Activated T-helper 1 cell treated with anti-CD3 and anti-CD28 coated beads, Interleukin-12 subunit alpha, Interleukin-12 subunit beta, Interleukin-2, Interleukin-4 antibody, amounts not matched to agents 30 ng/mL and 10 ng/mL and 1 ng/mL, durations not matched to agents 14 hours and 24 hours and 36 hours (primary cell): ENCODE measurements at places on chromosomes 11 and 22.
A peak's percentile ranks its signal among the peaks of the same experiment; 100 is the strongest.

GRCh38 chr22:24329453-24329852, 58.8 kb downstream of the SPECC1L start:
- no peak for DNase-seq

DNA sequence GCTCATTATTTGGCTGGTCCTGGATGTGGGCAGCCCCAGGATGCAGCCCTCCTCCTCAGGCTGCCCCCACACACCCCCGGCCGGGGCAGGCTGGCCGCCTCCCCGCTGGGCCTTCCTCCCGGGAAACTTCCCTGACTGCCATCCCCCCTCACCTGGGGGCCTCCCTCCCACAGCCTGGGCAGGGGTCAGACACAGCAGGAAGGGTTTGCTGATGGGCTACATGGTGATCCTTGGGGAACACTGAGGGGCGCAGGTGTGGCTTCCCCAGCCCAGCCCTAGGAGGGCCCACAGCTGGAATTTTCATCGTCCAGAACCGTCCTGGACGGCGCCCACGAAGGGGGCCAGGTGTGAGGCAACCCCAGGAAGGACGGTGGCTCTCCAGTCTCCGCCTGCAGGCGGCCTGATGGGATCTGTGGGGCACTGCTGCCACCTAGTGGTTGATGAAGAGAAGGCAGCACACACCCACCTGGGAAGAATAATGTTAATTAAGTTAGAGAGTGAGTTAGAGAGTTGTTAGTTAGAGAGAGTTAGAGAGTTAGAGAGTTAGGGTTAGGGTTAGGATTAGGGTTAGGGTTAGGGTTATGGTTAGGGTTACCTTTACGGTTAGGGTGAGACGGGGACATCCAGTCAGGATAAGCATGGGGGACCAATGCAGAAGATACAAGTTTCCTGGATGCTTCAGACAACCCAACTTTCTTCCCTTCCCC, 75.9 kb upstream of the PRR5 start:
- DNase-seq = peak; percentile 70

- no peak for DNase-seq
Measured at GRCh38 chr11:46759196-46759595, 40.2 kb downstream of the F2 start.

DNA sequence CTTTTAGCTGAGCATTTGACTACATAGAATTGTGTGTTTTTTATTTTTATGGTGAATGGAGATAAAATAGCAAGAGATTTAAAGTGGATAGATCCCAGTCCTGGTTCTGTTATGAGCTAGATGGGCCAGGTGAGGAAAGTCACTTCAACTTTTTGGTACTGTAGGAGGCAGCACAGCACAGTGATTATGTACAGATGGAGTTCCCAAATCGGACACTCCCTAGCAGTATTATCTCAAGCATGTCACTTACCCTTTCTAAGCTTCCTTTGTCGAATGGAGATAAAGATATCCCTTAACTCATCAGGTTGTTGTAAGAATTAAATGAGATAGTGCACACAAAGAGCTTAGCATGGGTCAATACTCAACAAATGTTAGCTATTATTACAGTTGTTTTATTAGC, 5.3 kb downstream of the EXPH5 start:
- no peak for DNase-seq

- no peak for DNase-seq
Measured at GRCh38 chr11:1927848-1928469, 8.5 kb downstream of the TNNT3 start.

- DNase-seq = no peak
Measured at GRCh38 chr11:1234054-1234720, 11.3 kb downstream of the MUC5B start.

- DNase-seq = no peak
Measured at GRCh38 chr11:74370123-74370522, 28.1 kb downstream of the PGM2L1 start.

GRCh38 chr11:117909611-117910382, 19.4 kb downstream of the TMPRSS13 start:
- DNase-seq = no peak

- DNase-seq = no peak
Measured at GRCh38 chr22:42068291-42068690, 2.3 kb downstream of the NAGA start.

DNA sequence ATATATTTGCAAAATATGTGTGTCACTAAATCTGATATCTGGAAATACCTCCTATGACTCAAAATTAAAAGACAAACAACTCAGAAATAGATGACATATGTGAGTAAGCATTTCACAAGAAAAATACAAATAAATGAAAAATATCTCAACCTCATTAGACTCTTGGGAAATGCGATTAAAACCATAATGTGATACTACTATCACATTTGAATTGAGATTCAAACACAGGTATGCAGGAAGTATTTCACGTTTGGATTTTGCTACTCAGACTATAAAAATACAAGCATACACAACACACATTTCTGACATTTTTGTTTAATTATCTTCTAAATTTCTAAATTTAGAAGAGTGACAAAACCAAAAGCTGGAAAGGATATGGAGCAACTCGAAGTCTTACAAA, 811.9 kb upstream of the LRRC4C start:
- DNase-seq = no peak

- DNase-seq = no peak
Measured at GRCh38 chr22:49676783-49677494, 150.7 kb downstream of the BRD1 start.

GRCh38 chr11:77725433-77725832, 87.8 kb upstream of the CLNS1A start:
- no peak for DNase-seq

GRCh38 chr11:13699870-13700269, 31.4 kb downstream of the FAR1 start:
- no peak for DNase-seq

- DNase-seq = peak; percentile 83
Measured at GRCh38 chr22:50530877-50531545, 1.2 kb upstream of the TYMP start.

- DNase-seq = no peak
Measured at GRCh38 chr11:5369789-5370188, 13.8 kb upstream of the OR51M1 start.

DNA sequence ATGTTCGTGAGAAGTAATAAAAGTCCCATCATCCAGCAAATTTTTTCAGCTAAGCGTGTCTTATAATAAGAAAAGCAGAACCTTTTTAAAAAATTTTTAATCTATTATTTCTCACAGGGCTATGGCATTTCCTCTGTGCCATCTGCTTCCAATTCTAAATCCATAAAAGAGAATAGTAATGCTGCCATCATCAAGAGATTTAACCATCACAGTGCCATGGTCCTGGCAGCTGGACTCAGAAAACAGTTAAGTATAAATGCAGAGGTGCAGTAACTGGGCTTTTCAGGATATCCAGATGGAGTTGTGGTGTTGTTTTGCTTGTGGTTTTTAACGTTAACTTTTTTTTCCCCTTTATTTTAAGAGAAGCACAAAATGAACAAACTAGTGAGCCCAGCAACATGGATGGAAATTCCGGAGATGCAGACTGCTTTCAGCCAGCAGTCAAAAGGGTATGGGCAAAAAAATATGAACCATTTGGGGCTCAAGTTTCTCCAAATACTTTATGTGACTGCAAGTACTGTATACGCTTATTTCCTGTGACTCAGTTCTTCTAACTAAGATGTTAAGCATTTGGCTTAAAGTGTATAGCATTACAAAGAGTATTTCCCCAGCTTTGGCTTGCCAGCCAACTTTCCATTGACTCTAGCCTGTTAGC, 25.2 kb downstream of the GTF2H1 start:
- no peak for DNase-seq

DNA sequence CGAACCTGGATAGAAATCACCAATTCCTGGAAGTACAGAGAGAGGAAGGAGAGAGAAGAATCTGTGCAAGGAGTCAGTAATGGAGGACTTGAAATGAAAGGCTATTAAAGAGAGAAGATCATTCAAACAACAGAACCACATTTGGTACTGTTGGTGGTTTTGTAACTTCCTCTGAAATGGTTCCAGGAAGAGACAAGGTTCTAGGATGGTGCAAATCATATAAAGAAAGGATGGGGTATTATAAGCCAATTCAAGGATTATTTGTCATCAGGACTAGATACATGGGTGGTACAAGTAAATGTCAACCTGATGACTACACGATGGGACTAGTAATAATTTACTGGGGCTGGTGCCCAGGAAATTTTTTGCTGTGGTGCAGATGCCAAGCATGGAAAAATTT, 28.9 kb upstream of the TMA7B start:
- no peak for DNase-seq

GRCh38 chr11:121924191-121924590, 191.8 kb downstream of the BLID start:
- no peak for DNase-seq

DNA sequence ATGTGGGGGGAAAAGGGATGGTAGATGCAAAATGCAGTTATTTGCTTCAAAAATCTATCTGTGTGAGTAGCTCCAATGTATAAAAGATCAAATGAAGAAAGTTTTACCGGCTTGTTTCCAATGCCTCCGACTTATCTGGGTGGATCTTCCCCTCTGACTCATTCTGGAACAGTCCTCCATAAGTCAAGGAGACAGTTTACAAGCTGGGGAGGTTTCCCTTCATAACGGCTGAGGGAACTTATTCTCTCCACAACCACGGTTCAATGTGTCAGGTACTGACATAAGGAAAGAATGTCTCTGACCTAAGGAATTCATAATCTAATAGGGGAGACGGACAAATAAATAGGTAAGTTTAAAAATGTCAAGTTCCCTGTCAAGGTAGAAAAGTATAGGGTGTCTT, 49.7 kb upstream of the BIRC3 start:
- no peak for DNase-seq

GRCh38 chr11:113273720-113274119, 40.7 kb upstream of the TTC12 start:
- no peak for DNase-seq

DNA sequence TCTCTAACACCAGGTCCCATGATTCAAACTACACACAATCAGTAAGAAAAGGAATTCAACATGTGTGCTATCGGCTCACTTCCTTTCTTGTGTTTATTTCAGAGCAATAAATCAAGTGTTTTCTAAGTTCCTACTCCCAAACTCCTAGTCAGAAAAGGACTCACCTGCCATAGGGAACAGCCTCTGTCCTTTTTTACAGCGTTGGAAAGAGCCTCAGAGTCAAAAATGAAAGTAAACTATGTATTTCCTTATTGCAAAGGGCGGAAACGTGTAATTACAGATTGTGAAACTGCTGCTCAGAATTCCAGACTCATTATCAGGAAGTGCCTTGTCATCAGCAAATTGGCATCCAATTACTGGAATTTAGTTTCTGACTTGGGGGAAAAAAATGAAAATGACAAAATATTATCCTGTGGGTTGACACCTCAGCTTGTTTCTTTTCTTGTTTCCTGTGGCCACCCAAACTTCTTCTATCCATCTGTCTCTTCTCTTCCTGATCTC, at the start of gene CASP4:
Gene CASP4 (minus strand): TSS at position 220 of the 501 bp plus-strand sequence. CDS start 49 bp downstream, at position 171.
- DNase-seq = no peak

DNA sequence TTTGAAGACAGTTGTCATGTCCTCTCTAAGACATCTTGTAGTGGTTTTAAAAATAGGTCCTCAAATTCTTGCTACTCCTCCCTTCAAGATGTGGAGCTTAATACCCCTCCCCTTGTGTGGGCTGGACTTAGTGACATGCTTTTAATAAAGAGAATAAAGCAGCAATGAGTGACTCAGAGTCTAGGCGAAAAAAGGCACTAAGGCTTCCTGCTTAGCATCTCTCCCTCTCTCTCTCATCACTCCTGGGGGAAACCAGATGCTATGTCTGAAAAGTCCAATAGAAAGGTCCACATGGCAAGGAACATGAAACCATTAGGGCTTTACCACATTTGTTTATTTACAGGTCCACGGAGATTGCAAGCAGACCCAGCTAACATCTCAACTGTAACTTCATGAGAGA, 11.7 kb downstream of the SERGEF start:
- DNase-seq = no peak

DNA sequence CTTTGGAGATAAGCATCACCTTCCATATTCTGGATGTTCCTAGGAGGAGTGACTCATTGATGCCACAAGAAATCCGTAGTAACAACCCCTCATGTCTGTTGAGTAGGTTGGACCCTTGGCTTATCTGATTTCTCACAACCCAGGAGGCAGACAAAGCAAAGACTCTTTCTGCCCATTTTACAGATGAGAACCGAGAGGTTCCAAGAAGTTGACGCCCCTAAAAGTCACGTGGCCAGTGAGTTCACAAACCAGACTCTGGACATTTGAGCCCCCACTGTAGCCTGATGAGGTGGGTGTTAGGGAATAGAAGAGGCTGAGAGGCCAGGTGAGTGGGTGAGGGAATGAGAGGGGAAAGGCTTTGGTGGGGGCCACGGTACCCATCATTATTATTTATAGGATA, 70.3 kb downstream of the TSPAN18 start:
- DNase-seq = no peak

DNA sequence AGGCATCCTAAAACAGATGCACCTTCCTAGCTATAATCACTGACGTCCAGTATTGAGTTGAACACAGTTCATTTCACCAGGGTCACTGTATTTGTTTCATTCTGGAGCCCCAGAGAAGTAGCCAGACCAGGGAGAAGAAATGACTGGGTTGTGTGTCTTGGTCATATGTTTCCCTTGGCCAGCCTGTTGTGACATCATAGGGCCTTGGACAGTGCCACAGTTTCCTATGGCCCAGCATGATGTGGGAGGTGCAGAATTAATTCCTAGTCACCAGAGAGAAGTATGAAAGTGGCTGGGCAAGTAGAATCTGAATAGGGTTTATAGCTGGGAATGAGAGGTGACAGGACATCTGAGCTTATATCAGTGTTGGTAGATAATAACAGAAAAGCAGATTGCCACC, 84.0 kb upstream of the ZBED5 start:
- DNase-seq = no peak

DNA sequence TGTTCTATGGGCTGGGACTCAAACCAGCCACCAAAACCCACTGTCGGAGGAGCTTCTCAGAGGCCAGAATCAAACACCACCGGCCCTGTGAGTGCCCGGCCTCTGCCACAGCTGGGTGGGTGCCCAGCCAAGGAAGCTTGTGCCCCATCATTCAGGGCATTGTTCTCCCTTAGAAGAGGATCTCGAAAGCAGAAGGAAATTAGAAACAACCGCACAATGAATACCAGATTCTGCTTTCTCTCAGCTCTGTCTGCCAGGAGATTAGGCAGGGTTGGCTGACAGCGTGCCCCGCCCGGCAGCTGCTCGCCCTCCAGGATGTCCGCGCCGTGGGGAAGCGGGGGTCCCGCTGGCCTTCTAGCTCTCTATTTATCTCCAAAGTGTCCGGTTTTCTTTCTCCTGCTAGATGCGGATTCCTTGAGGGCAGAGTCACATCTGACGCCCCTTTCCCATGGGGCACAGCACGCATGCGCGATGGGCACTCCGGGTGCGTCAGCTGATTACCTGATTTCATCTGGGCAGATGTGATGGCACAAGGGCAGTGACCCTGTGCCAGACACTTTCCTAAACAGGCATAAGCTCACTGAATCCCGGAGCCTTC, 25.5 kb downstream of the SCGB1A1 start:
- DNase-seq = peak; percentile 25
